Muscle of leg (tissue), 16 donors: ENCODE measurements at places on chromosomes 12 and 14. TPM values are rescaled to one million over a fixed set of nuclear protein-coding genes. Genes with fewer than 3 reads are reported as not detected.

The ATP23 gene
- 12.6 TPM for total RNA-seq

DNA sequence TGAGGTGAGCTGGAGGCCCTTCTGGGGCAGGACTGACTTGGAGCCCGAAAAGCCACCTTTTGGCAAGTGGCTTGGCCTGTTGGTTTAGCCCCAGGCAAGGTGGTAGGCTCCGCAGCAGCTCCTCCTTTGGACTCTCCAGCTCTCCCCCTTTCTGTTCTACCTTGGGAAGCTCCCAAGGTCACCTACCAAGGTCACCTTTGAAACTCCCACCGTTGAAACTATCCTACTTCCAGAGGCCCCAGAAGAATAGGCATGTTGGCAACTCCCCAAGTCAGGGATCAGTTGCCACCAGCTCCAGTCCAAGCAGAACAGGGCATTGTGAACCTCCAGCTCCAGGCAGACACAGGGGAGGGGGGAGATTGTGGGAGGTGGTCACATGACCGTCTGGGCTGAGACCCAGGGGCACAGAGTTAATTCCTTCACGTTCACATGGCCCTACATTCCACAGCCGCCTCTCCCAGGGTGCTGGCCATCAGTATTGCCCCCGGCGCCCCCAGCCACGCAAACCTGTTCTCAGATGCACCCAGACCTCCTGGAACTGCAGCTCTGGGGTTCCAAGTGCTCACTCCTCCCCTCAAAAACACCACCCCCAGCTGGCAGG lies 14.4 kb downstream of the IRF2BPL start:
- H3K27ac ChIP-seq: no peak overlapping the region
- no peaks in the 10 kb centered on the region for H3K27me3 ChIP-seq
- H3K4me3 ChIP-seq: no peak overlapping the region
- H3K36me3 ChIP-seq: no peaks in the 10 kb centered on the region

The BDKRB2 gene
- 3.5 TPM for total RNA-seq

DNA sequence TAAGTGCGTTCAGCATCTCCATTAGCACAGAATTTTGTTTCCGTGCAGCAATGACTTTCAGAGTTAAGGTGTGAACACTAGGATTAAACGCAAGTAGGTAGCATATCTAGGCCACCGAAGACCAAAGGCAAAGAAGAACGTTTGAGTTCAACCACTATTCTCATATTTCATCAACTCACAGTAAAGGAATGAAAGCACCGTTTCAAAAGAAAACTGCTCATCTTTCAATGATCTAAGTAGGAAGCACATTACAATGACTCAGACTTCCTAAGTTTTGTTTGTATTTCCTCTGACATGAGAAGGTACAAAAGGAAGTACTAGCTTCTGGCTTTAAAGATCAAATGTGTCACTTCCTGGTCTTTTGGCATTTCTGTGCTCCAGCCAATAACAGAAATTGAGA lies 57.6 kb downstream of the ACADS start:
- H3K27me3 ChIP-seq: no peaks in the 10 kb centered on the region
- H3K36me3 ChIP-seq: peaks cover 25% of the 10 kb centered on the region
- peak overlapping the region; percentile 60 for H3K27ac ChIP-seq
- H3K4me1 ChIP-seq: no peaks in the 10 kb centered on the region

- no peak for DNase-seq
- H3K4me3 ChIP-seq: no peak overlapping the region
- H3K27me3 ChIP-seq: no peaks in the 10 kb centered on the region
- no peak overlapping the region for H3K27ac ChIP-seq
- H3K36me3 ChIP-seq: no peaks in the 10 kb centered on the region
Measured at GRCh38 chr12:42730291-42730690, 140.7 kb upstream of the PRICKLE1 start.

The NPAS3 gene
- total RNA-seq: 5.7 TPM

GRCh38 chr12:51636581-51636980 lies 45.5 kb downstream of the SCN8A start:
- no peaks in the 10 kb centered on the region for H3K36me3 ChIP-seq
- no peaks in the 10 kb centered on the region for H3K27me3 ChIP-seq
- DNase-seq: no peak
- no peaks in the 10 kb centered on the region for H3K4me1 ChIP-seq
- H3K4me3 ChIP-seq: no peak overlapping the region
- H3K27ac ChIP-seq: no peak overlapping the region

DNA sequence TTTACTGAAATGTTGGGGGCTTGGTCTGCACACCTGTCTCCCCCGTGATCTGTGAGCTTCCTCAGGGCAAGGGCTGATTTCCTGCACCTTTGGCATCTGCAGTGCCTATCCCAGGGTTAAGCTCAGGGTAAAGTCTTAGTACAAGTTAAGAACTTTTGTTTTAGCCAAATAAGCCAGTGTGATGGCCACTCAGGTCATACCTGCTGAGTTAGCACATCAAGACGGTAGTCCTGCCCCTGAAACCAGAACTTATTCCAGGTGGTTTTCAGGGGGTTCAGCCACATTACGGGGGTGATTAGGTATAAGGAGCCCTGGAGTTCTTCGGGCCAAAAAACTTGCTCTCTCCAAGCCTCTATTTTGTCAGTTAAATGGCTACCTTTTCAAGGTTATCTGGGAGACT lies 21.6 kb upstream of the CHST11 start:
- DNase-seq: no peak
- H3K27ac ChIP-seq: no peak overlapping the region
- H3K4me3 ChIP-seq: no peak overlapping the region
- H3K36me3 ChIP-seq: no peaks in the 10 kb centered on the region

GRCh38 chr12:116376354-116377193 lies 99.1 kb upstream of the MED13L start:
- no peaks in the 10 kb centered on the region for H3K36me3 ChIP-seq
- H3K4me1 ChIP-seq: peaks cover 20% of the 10 kb centered on the region
- H3K27ac ChIP-seq: no peak overlapping the region

GRCh38 chr14:81199084-81199483 lies 21.7 kb downstream of the GTF2A1 start:
- no peaks in the 10 kb centered on the region for H3K27me3 ChIP-seq
- no peak overlapping the region for H3K27ac ChIP-seq
- H3K36me3 ChIP-seq: peaks cover 22% of the 10 kb centered on the region
- no peak for DNase-seq
- H3K4me1 ChIP-seq: no peaks in the 10 kb centered on the region

The PPHLN1 gene
- total RNA-seq: 57.5 TPM

The NRL gene
- total RNA-seq: 1.6 TPM

GRCh38 chr14:49623941-49624839 lies 3.6 kb downstream of the MGAT2 start:
- H3K27me3 ChIP-seq: no peaks in the 10 kb centered on the region
- peaks cover 13% of the 10 kb centered on the region for H3K4me1 ChIP-seq
- H3K27ac ChIP-seq: peak overlapping the region; percentile 7
- peaks cover 19% of the 10 kb centered on the region for H3K36me3 ChIP-seq

- no peak overlapping the region for H3K4me3 ChIP-seq
- H3K27ac ChIP-seq: no peak overlapping the region
- peak; percentile 49 for DNase-seq
- peaks cover 68% of the 10 kb centered on the region for H3K27me3 ChIP-seq
- H3K4me1 ChIP-seq: peaks cover 24% of the 10 kb centered on the region
- no peaks in the 10 kb centered on the region for H3K36me3 ChIP-seq
Measured at GRCh38 chr12:132400011-132400641, 70.7 kb upstream of the GALNT9 start.

GRCh38 chr14:26597589-26598080 lies at the start of gene NOVA1:
TSS of gene NOVA1 (minus strand) at chr14:26598033. CDS start at chr14:26597436, 597 bp downstream.
- peak within 1 kb of the TSS; percentile 93 for H3K27ac ChIP-seq
- peak within 1 kb of the TSS; percentile 68 for H3K4me3 ChIP-seq
- H3K4me1 ChIP-seq: no peaks in the 10 kb centered on the region
- H3K27me3 ChIP-seq: no peaks in the 10 kb centered on the region
- DNase-seq: no peak

The DLK1 gene
- 377 TPM for total RNA-seq

DNA sequence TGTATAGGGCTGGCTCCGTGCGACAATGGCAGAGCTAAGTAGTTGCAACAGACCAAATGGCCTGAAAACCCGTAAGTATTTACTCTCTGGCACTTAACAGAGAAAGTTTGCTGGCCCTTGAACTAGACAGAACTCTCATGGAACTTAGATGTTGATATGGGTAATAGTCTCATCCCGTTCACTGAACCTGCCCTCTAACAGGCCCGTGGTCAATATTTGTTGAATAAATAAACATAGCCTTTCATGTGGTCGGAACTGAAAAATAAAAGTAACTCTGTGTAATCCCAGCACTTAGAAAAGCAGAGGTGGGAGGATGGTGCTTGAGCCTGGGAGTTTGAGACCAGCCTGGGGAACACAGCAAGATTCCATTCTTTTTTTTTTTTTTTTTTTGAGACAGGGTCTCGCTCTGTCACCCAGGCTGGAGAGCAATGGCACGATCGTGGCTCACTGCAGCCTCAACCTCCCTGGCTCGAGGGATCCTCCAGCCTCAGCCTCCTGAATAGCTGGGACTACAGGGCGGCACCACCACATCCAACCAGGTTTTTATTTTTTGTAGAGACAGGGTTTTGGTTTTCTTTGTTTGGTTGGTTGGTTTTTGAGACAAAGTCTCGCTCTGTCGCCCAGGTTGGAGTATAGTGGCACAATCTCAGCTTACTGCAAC lies 29.7 kb downstream of the KDM2B start:
- no peak overlapping the region for H3K27ac ChIP-seq
- H3K4me3 ChIP-seq: no peak overlapping the region
- H3K36me3 ChIP-seq: peaks cover 4% of the 10 kb centered on the region

The KERA gene
- 223 TPM for total RNA-seq

DNA sequence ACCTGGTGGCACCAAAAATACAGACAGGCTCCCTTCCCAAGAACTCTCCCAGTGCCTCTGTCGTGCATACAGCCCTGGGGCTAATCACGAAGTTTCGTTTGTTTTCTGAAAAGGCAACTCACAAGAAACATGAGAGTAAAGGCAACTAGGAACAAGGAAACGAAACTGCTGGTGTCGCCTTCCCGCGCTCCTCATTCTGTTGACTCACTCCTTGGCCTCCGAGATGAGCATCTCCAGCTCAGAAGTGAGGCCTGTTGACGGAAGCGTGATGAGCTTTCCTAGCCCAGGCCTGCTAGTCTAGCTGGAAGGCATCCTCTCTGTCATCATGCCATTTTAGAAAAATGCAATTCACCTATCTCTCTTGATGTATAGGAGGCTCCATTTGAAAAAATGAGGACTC lies 50.5 kb downstream of the TTC9 start:
- no peaks in the 10 kb centered on the region for H3K27me3 ChIP-seq
- peak; percentile 68 for DNase-seq
- H3K27ac ChIP-seq: no peak overlapping the region
- no peak overlapping the region for H3K4me3 ChIP-seq
- H3K4me1 ChIP-seq: no peaks in the 10 kb centered on the region

The BIN2 gene
- 1.8 TPM for total RNA-seq

DNA sequence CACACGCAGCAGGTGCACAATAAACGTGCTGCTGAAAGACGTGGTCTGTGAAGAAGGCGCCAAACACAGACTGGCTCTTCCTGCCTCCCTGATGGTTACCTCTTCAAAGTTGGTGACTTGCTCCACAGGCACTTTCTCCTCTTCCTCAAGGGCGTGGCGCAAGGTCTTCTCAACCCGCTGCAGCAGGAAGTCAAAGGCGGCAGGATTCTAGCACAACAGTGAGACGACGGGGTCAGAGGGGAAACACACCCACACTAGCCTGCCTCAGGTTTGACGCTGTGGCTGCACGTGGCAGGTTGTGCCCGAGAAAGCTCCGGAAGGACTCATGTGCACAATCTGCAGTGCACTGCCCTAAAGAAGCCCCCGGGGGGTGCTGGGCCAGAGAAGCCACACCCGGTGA lies 15.0 kb downstream of the POLE start:
- no peaks in the 10 kb centered on the region for H3K27me3 ChIP-seq
- no peak for DNase-seq

GRCh38 chr12:11884706-11885105 lies 186.0 kb upstream of the BCL2L14 start:
- DNase-seq: peak; percentile 39
- peaks cover 17% of the 10 kb centered on the region for H3K36me3 ChIP-seq
- H3K27ac ChIP-seq: peak overlapping the region; percentile 83
- no peak overlapping the region for H3K4me3 ChIP-seq

GRCh38 chr14:103732868-103733620 lies 17.4 kb downstream of the ZFYVE21 start:
- H3K4me1 ChIP-seq: peaks cover 17% of the 10 kb centered on the region
- H3K27me3 ChIP-seq: no peaks in the 10 kb centered on the region
- H3K27ac ChIP-seq: no peak overlapping the region
- H3K4me3 ChIP-seq: no peak overlapping the region
- no peak for DNase-seq

GRCh38 chr14:24612196-24612595 lies 2.7 kb upstream of the GZMH start:
- DNase-seq: no peak
- H3K4me3 ChIP-seq: no peak overlapping the region
- H3K27me3 ChIP-seq: no peaks in the 10 kb centered on the region
- no peaks in the 10 kb centered on the region for H3K4me1 ChIP-seq

DNA sequence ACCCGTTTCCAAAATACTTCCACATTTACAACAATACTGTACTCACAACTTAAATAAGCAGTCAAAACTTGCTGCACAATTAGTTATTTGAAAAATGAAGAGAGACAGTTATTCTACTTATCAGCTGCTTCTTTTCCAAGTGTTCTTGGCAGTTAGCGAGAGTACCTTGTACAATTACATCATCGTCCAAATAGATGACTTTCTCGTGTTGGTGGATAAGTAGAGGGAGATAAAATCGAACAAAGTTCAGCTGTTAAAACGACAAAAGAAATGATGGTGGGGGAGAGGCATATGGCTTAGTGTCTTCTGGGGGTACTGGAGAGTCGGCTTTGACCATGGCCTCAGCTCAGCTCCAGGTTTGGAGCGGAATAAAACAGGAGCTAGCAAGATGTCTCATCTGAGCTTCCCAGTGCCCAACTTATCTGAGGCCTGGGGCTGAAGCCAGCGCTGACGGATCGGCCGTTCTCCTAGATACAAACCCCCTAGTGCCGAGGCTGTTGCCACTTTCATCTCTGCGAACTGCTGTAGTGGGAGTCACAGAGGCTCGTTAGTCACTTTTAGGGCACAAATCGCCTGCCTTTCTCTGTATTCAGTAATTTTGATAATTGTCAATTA lies 31.7 kb downstream of the TDG start:
- H3K4me3 ChIP-seq: no peak overlapping the region
- H3K27me3 ChIP-seq: no peaks in the 10 kb centered on the region
- H3K27ac ChIP-seq: peak overlapping the region; percentile 52
- peak; percentile 64 for DNase-seq
- H3K4me1 ChIP-seq: peaks cover 26% of the 10 kb centered on the region

The TBC1D30 gene
- 0.98 TPM for total RNA-seq

DNA sequence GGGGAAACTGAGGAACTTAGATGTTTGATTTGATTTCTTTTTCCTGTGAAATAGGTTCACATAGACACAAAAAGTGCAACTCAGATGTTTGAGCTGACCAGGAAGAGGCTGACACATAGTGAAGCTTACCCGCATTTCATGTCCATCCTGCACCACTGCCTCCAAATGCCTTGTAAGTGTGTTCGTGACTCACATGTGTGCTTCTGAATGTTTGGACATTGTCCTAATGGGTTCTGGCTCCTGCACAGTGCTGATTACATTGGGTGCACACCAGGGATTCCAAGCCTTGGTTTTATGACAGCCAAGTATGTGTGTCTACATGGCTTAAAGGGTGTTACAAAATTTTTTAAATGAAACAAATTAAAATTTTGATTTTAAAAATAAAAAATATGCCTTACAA lies 137.4 kb downstream of the DAAM1 start:
- peaks cover 34% of the 10 kb centered on the region for H3K36me3 ChIP-seq
- H3K4me3 ChIP-seq: no peak overlapping the region
- no peak for DNase-seq
- peaks cover 3% of the 10 kb centered on the region for H3K4me1 ChIP-seq
- no peak overlapping the region for H3K27ac ChIP-seq
